ENCODE measurements at places on chromosomes 12 and 14. TPM values are rescaled to one million over a fixed set of nuclear protein-coding genes. Genes with fewer than 3 reads are reported as not detected.

GRCh38 chr12:111494676-111495075, 89.0 kb downstream of the SH2B3 start:
- no peak overlapping the region for H3K27ac ChIP-seq
- DNase-seq, result no peak
- peaks cover 6% of the 10 kb centered on the region for H3K36me3 ChIP-seq
- no peak overlapping the region for H3K4me3 ChIP-seq
- H3K27me3 ChIP-seq, result no peaks in the 10 kb centered on the region
- H3K4me1 ChIP-seq, result peaks cover 2% of the 10 kb centered on the region

DNA sequence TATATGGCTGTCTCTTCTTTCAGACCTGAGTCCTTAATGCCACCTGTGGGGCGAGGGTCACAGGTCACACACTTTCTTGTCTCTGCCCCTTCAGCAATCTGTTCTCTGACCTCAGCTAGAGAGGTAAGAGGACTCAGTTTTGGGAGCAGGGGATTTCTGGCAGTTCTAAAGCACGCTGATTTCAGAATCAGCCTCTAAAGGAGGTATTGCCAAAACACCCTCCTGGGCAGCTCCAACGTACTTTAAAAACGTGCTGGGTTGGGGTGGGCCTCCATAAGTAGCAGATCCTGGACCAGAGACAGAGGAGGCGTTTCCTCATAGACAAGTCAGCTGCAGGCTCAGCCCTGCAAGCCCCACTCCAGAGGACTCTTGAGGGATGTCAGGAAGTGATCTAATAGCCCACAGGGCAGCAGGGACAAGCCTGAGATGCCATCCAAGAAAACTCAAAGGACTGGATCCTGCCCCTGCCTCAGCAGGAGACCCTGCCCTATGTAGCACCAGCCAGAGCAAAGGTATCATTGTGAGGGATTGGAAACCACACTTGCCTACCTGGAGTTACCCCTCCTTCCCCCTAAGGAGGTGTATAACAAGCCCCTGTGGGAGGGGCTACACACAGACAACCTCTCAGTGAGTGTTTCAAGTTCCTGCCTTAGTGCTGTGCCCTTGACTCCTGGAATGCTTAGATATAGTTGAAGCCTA, 8.5 kb downstream of the CTDSP2 start:
- peaks cover 74% of the 10 kb centered on the region for H3K4me1 ChIP-seq
- DNase-seq, result peak; percentile 79
- H3K4me3 ChIP-seq, result no peak overlapping the region
- peak overlapping the region; percentile 28 for H3K27ac ChIP-seq
- H3K27me3 ChIP-seq, result no peaks in the 10 kb centered on the region

DNA sequence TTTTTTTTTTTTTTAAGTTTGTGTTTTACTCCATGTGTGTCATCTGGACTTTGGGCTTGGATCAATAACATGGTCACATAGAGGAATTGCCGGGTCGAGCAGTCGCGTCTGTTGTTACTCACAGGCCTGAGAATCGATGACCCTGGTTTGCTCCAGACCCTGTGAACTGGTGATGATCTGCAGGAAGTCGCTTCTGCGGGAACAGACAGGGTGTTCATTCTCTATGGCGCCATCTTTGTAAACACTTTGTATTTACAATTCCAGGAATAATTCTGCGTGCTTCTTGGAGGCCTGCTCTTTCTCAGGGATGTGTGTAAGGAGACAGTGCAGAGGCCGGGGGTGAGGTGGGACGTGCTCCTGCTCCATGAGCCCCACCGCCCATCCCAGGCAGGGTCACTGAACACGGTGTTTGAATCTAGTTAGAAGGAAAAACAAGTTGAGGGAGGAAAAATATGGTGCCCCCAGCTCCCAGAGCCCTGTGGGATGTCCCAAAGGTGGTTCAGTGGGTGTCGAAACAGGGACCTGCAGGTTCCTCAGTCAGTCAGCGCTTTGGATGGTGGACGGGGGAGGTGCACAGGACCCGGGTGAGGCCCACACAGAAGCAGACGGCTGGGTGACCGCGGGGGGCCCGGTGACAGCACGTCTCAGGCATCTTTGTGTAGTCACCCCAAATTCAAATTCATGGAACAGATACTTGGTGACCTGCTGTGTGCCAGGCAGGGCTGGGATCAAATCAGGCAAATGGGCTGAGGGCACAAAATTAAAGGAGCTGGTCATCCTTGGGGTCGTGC, 58.8 kb downstream of the ADGRD1 start:
- no peak overlapping the region for H3K4me3 ChIP-seq
- H3K27me3 ChIP-seq, result no peaks in the 10 kb centered on the region
- no peaks in the 10 kb centered on the region for H3K36me3 ChIP-seq
- H3K4me1 ChIP-seq, result no peaks in the 10 kb centered on the region

DNA sequence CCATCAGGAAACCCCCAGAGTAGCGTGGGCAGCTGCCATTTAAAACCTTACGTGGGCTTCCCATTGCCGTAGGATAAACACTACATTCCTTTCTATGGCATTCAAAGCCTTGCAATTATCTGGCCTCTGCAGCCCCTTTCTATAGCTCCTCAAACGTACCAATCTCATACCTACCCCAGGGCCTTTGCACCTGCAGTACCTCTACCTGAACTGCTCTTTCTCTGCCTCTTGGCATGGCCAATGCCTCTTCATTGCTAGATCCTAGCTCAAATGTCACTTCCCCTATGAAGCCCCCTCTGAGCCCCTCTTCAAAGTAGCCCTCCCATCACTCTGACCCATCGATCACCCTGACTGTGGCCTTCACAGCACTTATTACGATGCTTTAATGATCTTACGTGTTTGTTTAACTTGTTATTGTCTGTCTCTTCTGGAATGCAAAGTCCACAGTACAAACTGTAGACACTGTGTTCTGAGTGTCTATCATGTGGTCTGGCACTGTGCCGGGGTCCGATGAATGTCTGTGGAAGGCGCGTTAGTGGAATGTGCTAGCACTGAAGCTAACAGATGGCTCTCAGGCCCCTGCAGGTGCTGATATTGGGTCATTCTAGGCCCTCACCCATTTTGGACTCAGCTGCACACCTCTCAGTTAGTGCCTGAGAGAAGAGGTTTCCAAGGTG, 157.3 kb upstream of the NOS1 start:
- H3K4me1 ChIP-seq, result no peaks in the 10 kb centered on the region
- H3K27ac ChIP-seq, result no peak overlapping the region
- no peak overlapping the region for H3K4me3 ChIP-seq
- DNase-seq, result no peak

GRCh38 chr12:90366286-90366685, 588.7 kb downstream of the CCER1 start:
- H3K27me3 ChIP-seq, result no peaks in the 10 kb centered on the region
- DNase-seq, result peak; percentile 73
- no peak overlapping the region for H3K27ac ChIP-seq
- no peaks in the 10 kb centered on the region for H3K4me1 ChIP-seq
- H3K4me3 ChIP-seq, result no peak overlapping the region
- H3K36me3 ChIP-seq, result no peaks in the 10 kb centered on the region

E2F7 gene
- total RNA-seq, result 4.6 TPM

P2RX2 gene
- total RNA-seq, result not detected

CHGA gene
- not detected for total RNA-seq

CNTN1 gene
- 0.26 TPM for total RNA-seq

INF2 gene
- total RNA-seq, result 23.9 TPM
